ENCODE measurements at places on chromosomes 12 and 14.

DNA sequence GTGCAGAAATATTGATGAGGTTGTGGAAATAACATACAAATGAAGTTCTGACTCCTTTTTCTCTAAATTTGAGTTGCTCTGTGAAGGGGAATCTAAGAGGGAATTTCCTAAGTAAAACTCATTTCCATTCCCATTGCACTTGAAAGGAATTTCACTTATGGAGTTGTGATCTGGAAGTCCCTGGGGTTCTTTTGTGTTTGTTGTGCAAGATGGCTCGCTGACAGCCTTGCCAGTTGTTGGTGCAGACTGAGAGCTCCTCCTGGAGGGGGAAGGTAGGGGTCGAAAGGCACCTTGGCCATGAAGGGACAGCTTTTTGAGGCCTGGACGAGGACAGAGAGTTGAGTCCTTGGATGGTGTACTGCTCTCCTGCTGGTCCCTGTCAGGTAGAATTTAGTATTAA is 72.0 kb downstream of the C12orf56 start:
- no peak for DNase-seq

- DNase-seq: no peak
These were observed 2.5 kb downstream of the SLC38A1 start for GRCh38 chr12:46266382-46266791.

GRCh38 chr12:42760550-42760949 is 171.0 kb upstream of the PRICKLE1 start:
- no peak for DNase-seq

- no peak for DNase-seq
These were observed 553 bp downstream of the TRIM9 start for GRCh38 chr14:51094282-51094821.

GRCh38 chr14:80403036-80403435 is 191.7 kb upstream of the DIO2 start:
- DNase-seq: no peak

GRCh38 chr14:68541178-68541896 is 251.5 kb downstream of the ZFP36L1 start:
- no peak for DNase-seq

DNA sequence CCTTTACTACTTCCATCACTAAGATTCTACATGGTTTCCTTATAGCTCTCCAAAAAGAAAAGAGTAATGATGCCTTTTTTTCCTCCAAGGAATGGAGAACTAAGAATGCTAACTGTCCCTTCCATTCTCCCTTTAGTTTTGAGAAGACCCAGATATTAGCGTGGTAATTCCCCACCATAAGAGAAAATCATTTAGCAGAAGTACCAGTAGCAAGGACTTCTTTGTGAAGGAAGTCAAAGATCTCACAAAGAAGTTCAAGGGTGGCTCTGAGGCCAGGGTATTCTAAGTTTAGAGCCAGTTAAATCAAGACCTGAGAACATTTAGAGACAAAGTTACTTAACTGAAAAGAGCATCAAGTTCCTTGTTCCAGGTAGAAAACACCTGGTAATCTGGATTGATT is 7.3 kb downstream of the USP15 start:
- no peak for DNase-seq

DNA sequence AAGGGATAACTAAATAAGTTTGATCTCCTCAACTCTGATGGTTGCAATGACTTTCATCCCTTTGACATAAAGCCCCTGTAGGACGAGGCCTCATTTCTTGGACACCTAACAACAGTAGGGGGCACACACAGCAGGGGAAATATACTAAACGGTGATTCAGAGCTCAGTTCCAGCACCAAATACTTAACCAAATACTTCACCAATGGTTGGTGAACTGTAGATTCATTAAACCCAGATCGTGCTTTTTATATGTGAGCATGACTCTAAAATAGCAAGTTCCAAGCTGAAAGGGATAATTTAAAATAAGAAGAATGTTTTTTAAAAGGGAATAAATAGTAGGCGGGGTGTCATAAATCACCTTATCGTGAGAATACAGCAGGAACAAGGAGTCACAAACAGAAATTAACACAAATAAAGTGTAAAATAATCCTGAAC is 53.2 kb downstream of the ATG2B start:
- DNase-seq: no peak

DNA sequence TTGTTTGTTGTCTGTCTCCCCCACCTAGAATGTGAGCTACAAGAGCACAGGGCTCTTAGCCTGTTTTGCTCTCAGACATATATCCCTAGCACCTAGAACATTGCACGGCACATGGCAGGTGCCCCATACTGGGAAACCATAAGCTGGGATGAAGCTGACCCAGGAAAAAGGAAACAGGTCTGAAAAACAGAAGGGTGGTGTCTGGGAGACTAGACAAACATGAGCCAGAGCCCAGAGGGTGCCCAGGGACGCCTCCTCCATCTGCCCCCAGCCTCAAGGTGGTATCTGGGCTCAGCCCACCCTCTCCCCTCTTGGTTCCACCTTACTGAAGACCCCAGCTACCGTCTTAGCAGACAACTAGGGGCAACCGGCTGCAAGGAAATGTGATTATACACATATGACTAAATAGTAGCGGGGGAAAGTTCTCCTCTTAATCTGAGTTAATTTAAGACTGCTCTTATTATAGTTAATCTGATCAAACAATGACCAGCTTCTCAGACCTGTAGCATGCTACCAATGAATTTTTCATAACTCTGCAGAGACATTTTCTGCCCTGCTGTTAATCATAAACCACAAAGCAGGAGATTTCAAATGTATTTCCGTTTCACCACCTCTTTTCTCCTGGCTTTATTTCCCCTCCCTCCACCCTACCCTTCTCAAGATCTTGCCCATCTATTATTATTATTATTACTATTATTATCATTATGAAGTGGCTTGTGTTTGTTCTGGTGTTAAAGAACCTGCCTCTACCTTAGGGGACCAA is 31.9 kb downstream of the KSR2 start:
- no peak for DNase-seq

GRCh38 chr12:73951956-73952703 is 585.5 kb upstream of the ATXN7L3B start:
- no peak for DNase-seq

- no peak for DNase-seq
These were observed 20.5 kb upstream of the TESC start for GRCh38 chr12:117119592-117120198.

DNA sequence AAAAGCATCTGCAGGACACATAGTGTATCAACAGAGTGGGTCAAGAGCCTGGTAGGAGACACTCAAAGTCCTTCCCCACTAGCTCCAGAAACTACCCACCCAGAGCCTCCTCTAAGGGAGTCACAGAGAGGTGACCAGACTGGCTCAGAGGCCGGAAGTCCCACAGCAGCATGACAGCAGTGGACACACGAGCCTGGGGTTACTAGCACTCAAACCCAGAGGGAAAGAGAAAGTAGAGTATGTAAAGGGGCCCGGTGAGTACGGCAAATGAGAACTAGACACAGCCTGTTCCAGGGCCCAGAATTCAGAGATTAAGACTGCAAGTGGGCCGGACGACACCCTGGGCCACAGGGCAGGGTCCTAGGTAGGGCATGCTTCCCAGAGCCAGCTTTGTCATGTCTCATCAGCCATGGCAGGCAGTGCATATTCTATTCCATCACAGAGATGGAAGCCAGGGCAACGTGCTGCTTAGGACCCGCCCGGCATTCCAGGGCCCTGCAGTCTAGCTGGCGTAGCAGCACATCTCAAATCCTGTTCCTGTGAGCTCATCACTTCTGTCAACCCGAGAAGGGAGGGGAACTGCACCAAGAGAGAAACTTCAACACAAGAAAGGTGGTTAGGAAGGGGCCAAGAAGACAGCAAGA is 4.2 kb downstream of the IFFO1 start:
- DNase-seq: no peak

DNA sequence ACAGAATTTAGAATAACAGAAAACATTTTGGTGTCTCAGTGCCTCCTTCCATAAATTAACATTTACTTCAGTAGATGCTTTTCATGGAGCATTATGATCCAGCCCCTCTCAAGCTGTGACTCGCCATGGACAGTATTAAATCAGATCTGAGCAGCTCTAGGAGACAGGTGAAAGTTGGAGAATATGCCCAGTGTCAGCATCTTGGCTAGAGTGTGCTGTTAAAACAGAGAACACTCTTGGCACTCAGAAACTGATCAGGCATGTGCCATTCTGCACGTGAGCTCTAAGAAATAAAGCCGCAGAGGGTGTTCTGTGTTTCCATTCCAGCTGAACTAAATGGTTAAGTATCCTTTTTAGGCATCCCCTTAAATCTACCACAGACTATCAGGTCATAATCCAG is 68.0 kb downstream of the DIP2B start:
- no peak for DNase-seq

DNA sequence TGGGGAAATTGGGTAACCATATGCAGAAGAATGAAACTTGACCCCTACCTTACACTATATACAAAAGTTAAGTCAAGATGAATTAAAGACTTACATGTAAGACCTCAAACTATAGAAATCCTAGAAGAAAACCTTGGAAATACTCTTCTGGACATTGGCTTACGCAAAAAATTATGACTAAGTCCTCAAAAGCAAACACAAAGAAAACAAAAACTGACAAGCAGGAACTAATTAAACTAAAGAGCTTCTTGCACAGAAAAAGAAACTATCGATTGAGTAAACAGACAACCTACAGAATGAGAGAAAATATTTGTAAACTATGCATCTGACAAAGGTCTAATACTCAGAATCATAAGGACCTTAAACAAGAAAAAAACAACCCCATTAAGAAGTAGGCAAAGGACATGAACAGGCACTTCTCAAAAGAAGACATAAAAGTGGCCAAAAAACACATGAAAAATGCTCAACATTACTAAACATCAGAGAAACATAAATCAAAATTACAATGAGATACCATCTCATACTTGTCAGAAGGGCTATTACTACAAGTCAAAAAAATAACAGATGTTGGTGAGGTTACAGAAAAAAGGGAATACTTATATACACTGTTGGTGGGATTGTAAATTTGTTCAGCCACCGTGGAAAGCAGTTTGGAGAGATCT is 37.0 kb upstream of the CFAP54 start:
- no peak for DNase-seq

- no peak for DNase-seq
These were observed 8.3 kb downstream of the GALNT16 start for GRCh38 chr14:69268223-69268622.

DNA sequence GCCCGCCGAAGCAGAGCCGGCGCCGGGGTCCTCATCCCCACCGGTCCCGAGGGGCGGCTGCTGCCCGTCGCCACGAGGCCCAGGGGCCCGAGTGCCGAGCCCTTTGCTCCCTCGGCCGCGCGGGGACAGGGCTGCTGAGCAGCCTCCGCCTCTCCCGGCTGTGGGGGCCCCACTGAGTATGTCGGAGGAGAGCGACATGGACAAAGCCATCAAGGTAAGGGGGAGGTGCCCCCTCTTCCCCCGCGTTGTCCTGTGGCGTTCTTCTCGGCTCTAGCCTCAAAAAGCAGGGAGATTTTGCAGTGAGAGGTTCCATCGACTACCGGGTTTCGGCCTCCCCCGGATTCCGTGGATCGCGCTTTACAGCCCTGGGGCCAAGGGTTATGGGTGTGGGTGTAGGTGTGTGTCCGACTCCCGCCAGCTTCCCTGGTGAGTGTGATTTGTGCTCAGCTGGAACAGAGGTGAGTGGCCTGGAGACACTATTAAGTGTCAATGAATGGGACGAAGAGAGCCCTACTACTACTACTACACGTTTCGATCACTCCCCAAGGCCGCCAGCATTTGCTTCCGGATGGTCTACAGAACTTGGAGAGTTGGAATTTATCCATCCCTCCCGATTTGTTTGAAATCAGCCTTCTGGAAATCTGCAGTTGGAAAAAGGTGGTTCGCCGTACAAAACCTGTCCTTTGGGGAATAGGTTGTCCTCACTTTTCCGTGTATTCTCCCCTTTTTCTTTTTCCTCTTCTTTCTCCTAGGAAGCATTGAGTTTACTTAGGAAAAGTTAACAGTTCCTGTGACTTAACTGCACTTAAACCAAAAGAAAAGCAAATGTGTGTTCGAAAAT is 748 bp downstream of the MAPKAPK5 start:
- DNase-seq: no peak

GRCh38 chr14:34299360-34299759 is 162.7 kb downstream of the SPTSSA start:
- DNase-seq: no peak

DNA sequence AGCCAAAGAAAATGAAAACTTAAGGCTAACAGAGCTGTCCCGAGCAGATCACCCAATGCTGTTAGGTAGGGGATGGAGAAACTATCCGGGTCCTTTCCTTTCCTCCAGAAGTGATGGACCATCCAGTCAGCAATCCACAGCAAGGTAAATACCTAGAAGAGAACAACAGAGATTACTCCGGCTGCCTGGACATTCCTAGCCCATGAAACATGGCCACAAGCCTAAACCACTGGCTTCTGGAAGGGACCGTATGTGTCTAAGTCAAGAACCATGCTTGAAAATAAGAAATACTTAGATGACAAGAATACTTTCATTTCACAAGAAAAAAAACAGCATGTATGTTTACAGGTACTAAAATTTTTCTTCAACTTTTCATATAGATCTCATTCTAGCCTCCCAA is 152.9 kb downstream of the SLC41A2 start:
- DNase-seq: no peak

GRCh38 chr12:97148941-97149559 is 242.0 kb downstream of the NEDD1 start:
- no peak for DNase-seq

- no peak for DNase-seq
These were observed 159.9 kb upstream of the TMTC1 start for GRCh38 chr12:29943683-29944082.

- no peak for DNase-seq
These were observed 17.5 kb downstream of the ANAPC5 start for GRCh38 chr12:121334513-121335343.

DNA sequence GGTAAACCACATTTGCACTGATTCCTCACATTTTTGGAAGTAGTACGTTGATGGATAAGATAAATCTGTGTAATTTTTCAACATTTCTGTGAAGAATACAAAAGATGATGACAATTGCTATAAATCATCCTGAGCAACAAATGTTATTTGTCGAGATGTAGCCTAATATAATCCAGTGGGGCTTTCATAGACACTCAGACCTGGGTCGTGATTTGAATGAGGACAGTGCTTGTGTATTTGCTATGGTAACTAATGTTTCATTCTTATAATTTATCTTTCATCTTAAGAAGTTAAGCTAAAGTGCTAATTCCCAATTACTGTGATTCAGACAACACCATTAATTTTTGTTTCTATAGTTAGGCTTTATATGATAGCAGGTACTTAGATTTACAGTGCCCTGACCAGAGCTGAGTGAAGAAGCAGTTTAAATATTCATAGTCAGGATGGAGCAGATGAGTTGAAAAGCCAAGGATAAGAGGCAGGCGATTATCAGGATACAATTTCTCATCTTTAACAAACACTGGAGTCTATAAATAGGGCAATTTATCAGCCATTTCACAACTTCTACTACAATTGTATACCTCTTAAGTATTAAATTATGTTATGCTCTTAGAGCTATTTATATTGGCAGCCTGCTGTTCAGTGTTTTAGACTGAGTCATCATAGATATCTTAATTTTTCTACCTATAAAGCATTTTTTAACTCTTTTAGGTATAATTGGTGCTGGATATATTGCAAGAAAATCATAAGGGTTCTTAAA is 359.9 kb downstream of the TRHDE start:
- DNase-seq: no peak

Measured in left hindlimb (tissue), 1 donor.